Dermis microvascular lymphatic vessel endothelial cell (primary cell): ENCODE measurements at places on chromosomes 6 and 20. TPM values are rescaled to one million over a fixed set of nuclear protein-coding genes. Genes with fewer than 3 reads are reported as not detected.

The TFAP2C gene
- not detected in 2 replicates for total RNA-seq

GRCh38 chr20:54151075-54151439 lies 22.7 kb downstream of the CYP24A1 start:
- no peak for DNase-seq

DNA sequence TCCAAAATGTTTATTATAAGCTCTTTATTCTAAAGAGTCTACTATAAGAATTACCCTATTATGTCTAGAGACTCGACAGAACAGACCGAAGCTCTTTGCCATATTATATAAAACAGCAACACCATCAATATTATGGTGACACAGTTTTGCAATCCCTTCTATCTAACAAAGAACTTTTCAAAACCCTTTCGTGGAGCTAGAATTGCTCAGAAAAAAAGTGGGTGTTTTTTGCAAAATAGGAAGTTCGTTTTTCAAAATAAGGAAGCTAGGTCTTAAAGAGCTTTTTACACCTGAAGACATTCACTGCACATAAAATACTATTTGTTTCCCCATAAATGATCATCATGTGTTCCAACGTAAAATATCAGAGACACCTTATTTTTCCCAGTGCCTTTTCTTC lies 240.0 kb downstream of the FOXC1 start:
- DNase-seq = no peak

The CDSN gene
- under 0.01 TPM in 1 of 2 replicates, not detected in the other for total RNA-seq

DNA sequence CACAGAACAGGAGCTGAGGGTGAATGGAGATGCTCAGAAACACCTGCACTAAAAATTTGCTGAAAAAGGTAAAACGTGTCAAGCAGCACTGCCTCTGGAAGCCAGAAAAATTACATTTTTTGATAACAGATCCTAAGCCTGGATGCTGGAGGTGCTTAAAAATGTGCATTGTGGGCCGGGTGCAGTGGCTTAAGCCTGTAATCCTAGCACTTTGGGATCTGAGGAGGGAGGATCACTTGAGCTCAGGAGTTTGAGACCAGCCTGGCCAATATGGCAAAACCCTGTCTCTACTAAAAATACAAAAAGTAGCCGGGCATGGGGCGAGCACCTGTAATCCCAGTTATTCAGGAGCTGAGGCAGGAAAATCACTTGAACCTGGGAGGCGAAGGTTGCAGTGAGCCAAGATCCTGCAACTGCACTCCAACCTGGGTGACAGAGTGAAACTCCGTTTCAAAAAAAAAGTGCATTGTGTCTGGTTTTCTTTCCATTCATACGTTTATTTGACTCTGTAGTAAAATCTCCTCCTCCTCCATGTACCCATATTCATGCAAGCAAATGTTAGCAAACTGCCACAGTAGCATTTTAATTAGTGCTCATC lies 587 bp upstream of the BTN3A1 start:
- no peak for DNase-seq

GRCh38 chr6:31129130-31129529 lies 8.9 kb upstream of the CDSN start:
- DNase-seq = no peak
